Activated CD4-positive, alpha-beta memory T cell treated with anti-CD3 and anti-CD28 coated beads, Interleukin-2, amount 10 ng/mL, durations not matched to agents 7 days and 5 days (primary cell): ENCODE measurements at places on chromosomes 2 and 18. TPM values are rescaled to one million over a fixed set of nuclear protein-coding genes. Genes with fewer than 3 reads are reported as not detected.

- no peak for DNase-seq
- no peak overlapping the region for H3K27ac ChIP-seq
- H3K27me3 ChIP-seq, result no peaks in the 10 kb centered on the region
- no peaks in the 10 kb centered on the region for H3K36me3 ChIP-seq
- H3K4me1 ChIP-seq, result no peaks in the 10 kb centered on the region
- H3K4me3 ChIP-seq, result no peak overlapping the region
Measured at GRCh38 chr2:223328578-223328977, 273.6 kb downstream of the SCG2 start.

GRCh38 chr2:151823651-151824050 is 4.6 kb downstream of the ARL5A start:
- no peaks in the 10 kb centered on the region for H3K27me3 ChIP-seq
- no peak overlapping the region for H3K27ac ChIP-seq
- peaks cover 23% of the 10 kb centered on the region for H3K36me3 ChIP-seq
- no peak overlapping the region for H3K4me3 ChIP-seq

GALR1 gene
- not detected for total RNA-seq

MC4R gene
- total RNA-seq, result not detected
